ENCODE measurements at places on chromosomes 4 and X.

DNA sequence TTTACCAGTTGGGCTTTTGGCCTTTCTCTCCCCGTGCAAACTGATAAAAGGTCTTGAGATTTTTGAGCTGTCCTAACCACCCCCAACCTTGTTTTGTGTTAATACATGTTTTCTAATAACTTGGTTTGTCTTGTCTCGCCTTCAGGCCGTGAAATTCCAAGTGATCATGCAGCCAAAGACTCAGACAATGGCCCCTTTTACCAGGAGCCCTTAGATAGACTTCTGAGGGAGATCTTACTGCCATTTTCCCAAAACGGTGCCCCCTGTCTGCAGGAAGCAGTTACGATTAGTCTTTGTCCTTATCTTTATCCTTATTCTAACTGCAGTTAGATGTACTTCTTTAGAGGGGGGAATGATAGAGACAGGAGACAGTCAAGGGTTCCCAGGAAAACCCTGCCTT, 245.3 kb upstream of the HDX start:
- DNase-seq, result no peak

- DNase-seq, result no peak
These were observed 12.6 kb downstream of the ANKRD17 start for GRCh38 chr4:73245955-73246354.

GRCh38 chr4:130478406-130478805, 1382.5 kb downstream of the C4orf33 start:
- no peak for DNase-seq

GRCh38 chr4:22427675-22428074, 88.2 kb downstream of the ADGRA3 start:
- DNase-seq, result no peak

- no peak for DNase-seq
These were observed 34.3 kb upstream of the ARMCX4 start for GRCh38 chrX:101450961-101451360.

DNA sequence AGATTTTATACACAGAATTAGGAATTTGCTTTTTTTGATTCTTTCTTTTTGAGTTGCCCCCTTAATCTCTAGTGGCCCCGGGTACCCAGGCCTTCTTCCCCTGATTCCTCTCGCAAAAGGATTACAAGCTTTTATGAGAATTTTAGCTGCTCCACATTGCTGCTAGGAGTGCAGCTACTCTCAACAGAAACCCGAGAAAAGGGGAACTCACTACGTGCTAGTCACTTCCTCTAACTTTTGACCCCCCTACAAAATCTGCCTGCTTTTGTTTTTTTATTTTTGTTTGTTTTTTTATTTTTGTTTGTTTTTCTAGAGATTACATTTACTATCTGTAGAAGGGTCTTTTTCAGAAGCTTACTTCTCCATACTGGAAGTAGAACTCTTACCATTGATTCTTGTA, 64.1 kb downstream of the ZNF81 start:
- DNase-seq, result no peak

DNA sequence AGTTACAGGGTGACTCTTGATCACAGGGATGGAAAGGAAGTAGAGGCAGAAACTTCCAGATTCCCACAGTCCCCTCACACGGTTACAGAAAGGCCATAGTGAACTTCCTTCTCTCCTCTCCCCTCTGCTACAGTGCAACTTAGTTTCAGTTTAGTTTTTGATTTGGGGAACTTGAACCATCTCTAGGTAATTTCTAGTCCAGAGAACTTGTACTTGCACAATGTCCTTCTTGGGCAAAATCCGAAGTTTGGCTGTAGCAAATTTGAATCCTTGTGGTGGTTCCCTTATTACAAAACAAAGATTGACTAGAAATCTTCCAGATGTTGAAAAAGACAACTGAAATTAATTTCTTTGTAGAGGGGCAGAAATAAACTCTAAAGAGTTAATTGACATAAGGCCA, 1.2 kb upstream of the BLTP1 start:
- DNase-seq, result no peak

DNA sequence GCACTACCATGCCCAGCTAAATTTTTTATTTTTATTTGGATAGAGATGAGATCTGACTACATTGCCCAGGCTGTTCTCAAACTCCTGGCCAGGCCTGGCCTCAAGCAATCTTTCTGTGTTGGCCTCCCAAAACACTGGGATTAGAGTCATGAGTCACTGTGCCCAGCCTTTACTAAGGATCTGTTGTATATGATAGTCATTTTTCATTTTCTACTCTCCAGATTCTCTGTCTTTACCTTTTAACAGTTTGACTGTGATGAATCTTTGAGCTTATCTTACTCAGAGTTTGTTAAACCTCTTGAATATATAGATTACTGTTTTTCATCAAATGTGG, 161.8 kb downstream of the FNIP2 start:
- DNase-seq, result no peak

DNA sequence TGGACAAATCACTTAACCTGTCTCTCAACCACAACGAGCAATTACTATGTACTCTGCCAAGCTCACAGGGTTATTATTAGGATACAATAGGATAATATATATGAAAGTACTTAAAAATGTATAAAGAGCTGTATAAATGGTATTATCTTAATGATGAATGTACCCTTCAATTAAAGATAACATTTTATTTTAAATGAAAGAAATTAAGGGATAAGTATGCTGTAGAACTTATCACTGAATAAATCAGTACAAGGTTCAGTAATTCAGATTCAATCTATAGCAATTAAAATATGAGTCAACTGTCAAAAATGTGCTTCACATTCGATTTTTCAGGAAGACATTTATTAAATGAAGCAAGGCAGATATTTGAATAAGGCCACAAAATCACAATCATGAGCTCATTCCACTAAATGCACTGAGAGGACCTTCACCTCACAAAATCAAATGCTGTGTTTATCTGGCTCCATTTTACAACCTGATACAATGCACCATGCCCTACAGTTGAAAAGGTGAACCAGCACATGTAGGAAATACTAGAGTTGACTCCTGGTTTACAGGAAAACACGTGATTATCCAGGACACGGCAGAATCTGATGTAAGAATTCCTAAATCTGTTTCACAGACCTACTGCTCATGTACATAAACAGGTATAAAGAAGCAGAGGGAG, 4.4 kb downstream of the LRCH2 start:
- DNase-seq, result no peak

GRCh38 chrX:81215685-81216084, 13.8 kb downstream of the SH3BGRL start:
- no peak for DNase-seq

DNA sequence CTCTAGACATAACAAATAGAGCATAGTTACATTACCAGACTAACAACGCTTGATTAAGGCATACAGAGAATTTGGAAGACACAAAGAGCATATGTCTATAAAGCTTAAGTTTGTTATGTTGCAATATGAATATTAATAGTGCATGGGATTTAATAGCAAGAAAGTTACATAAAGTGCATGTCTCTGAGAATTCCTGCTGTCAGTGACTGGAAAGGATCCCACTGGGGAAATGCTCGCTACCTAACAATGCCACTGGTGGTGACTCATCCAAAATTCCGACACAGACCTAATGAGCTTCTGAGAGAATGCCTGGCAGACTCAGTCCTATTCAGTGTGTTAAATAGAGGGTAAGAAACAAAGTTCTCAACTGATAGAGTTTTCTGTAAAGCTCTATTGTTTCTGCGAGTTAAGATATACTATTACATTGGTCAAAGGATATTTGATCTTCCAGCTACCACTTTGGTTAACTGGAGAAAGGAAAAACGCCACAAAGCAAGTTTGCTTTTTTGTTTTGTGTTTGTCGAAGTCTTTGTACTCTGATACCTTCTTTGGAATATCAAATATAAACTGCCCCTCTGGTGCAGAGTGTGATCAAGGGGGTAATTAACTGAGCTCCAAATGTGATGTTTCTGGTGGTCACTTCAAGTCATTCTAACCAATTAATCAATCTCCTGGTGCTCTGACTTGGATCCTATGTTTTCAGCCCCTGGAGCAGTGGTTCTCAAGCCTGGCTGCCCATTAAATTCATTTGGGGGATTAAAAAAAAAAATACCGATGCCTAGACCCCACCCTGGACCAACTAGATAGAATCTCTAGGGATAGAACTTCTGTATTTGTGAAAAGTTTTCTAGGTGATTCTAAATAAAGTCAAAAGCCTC, 107.9 kb downstream of the PALLD start:
- no peak for DNase-seq

DNA sequence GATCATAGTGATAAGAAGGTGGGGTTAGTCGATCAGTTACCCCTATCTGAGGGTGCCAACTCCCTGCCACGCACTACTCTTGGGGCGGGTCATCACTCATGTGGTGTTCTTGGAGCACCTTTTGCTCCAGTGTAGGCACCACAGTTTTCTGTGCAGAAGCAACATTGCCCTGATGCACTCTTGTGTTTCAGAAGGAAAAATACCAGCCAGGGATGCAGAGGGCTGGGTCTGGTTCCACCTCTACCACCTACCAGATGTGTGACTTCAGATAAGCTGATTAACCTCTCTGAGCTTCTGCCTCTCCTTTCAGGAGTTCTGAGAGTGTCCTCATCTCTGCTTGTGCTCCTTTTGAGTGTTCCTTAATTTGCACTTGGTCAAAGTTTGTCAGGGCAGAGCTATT, 29.9 kb upstream of the PROM1 start:
- DNase-seq, result no peak

DNA sequence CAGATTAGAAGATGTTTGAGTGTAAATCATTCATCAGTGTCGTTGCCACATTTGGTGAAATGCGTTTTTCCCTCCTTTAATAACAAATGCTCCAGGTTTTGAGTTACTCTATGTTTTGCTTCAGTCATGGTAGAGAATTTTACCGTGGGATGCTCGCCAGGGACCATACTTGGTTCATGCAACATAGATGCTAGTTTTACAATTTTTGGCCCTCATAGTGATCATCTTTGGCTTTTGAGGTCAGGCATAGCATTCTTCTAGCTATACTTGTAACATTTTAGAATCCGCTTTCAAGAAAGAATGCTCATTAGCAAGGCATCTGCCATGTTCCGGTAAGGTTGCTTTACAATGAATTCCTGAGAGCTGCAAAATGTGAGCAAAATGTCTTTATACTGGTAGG, 147.2 kb downstream of the SPCS3 start:
- no peak for DNase-seq

GRCh38 chrX:43822014-43822413, 60.2 kb downstream of the MAOB start:
- DNase-seq, result no peak

- no peak for DNase-seq
These were observed 15.9 kb downstream of the CTAG1A start for GRCh38 chrX:154600759-154601374.

DNA sequence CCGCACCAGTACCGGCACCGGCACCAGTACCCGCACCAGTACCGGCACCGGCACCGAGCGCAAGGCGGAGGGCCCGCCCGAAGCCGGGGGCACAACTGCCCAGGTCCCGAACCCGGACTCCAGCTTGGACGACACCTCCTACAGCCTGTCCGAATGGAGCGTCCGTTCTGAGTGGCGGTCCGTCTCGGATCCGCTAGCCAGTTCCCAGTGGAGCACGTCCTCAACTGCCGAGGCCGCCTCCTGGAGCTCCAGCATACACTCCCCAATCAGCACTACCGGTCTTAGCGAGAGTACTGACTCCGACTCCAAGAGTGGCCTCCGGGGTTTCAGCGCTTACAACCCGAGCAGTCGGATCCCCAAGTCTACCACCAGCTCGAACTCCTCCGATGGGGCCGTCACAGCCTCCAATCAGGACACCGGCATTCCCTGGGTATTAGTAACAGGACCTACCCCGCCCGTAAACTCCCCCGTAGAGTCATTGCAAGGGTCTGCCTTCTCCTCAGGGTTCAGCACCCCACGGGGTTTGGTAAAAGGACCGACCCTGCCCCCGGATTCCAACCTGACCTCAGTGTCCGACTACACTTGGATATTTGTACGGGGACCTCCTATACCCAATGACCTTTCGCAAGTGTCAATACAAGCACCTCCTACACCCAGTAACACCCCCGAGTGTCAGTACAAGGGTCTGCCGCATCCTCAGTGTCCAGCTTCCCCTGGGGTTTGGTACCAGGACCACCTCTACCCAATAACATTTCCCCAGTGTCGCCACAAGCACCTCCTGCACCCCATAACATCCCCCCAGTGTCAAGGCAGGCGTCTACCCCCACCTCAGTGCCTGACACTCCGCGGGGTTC, 721 bp upstream of the MAOA start:
- DNase-seq, result peak; percentile 42

- DNase-seq, result no peak
These were observed 24.8 kb upstream of the MAP3K15 start for GRCh38 chrX:19540076-19540475.

GRCh38 chr4:122632396-122633143, 11.7 kb upstream of the IL21 start:
- no peak for DNase-seq

DNA sequence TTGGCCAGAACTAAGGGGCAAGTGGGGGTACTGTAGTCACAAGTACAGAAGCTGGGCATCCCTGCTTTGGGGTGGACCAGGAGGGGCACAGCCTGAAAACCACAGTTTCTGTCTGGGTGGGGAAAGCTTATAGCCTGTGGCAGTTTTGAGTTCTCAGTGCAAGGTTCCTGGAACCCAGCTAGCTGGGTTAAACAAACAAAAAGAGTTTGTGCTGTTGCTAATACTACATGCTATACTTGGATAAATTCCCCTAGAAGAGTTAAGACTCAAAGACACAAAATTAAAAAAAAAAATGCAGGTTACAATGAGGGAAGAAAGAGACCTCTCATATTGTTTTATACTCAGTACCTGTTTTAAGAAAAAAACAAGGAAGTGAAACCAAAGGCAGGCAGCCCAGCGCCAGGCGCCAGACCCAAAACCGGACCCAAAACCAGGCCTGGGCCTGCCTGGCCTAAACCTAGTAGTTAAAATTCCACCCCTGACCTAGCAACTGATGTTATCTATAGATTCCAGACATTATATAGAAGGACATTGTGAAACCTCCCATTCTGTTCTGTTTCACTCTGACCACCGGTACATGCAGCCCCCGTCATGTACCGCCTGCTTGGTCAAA, 50.8 kb downstream of the SLC2A9 start:
- DNase-seq, result no peak

GRCh38 chr4:59712470-59712869, 1487.7 kb upstream of the ADGRL3 start:
- no peak for DNase-seq

- no peak for DNase-seq
These were observed 3.5 kb upstream of the SAP30 start for GRCh38 chr4:173367285-173367684.

- no peak for DNase-seq
These were observed 143.4 kb upstream of the MED14 start for GRCh38 chrX:40878766-40879165.

DNA sequence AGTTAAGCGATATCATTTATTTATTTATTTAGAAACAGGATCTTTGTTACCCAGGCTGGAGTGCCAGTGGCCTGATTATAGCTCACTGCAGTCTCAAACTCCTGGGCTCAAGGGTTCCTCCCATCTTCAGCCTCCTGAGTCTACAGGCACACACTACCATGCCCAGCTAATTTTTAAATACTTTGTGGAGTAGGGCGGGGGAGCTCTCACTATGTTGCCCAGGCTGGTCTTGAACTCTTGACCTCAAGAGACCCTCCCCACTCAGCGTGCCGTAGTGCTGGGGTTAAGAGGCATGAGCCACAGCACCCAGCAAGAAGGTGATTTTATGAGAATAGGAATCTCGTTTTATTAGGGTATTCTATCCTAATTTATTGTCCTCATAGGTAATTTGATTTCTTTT, 3.9 kb upstream of the UFSP2 start:
- DNase-seq, result no peak

Measured in activated naive CD4-positive, alpha-beta T cell treated with anti-CD3 and anti-CD28 coated beads for 36 hours (primary cell).